ENCODE measurements at places on chromosomes 7 and 10.
A peak's percentile ranks its signal among the peaks of the same experiment; 100 is the strongest.

GRCh38 chr10:11881477-11882417 is 58.6 kb downstream of the PROSER2 start:
- no peak for DNase-seq

- no peak for DNase-seq
Measured at GRCh38 chr7:128219636-128220035, 21.4 kb upstream of the LEP start.

GRCh38 chr7:29156907-29157452 is 10.6 kb upstream of the CPVL start:
- peak; percentile 21 for DNase-seq

DNA sequence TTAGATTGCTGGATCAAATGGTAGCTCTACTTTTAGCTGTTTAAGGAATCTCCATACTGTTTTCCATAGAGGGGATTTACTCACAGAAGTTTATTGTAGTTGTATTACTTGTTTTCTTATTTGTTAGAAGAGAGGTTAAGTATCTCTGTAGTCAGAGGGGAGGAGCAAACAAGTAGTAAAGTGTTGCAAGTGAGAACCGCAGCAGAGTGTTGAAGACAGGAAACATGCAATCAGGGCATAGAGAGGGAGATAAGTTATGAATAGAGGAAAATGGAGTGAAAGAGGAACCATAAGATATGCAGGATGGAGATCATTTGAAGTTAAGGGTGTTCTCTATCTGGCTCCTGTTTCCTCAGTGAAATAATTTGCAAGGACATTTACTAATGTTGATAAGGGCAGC is 331.4 kb upstream of the TMEM229A start:
- DNase-seq = no peak

GRCh38 chr7:68840991-68841390 is 757.3 kb upstream of the AUTS2 start:
- DNase-seq = no peak

GRCh38 chr7:56062382-56062781 is 1.7 kb upstream of the SUMF2 start:
- DNase-seq = no peak

DNA sequence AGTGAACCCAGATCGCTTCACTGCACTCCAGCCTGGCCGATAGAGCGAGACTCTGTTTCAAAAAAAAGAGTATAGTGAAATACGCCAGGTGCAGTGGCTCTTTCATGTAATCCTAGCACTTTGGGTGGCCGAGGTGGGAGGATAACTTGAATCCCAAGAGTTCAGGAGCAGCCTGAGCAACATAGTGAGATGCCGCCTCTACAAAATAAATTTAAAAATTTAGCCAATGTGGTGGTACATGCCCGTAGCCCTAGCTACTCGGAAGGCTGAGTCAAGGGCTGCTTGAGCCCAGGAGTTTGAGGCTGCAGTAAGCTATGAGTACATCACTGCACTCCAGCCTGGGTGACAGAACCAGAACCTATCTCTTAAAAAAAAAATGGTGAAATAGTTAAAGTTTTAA is 27.9 kb downstream of the TMEM60 start:
- no peak for DNase-seq

DNA sequence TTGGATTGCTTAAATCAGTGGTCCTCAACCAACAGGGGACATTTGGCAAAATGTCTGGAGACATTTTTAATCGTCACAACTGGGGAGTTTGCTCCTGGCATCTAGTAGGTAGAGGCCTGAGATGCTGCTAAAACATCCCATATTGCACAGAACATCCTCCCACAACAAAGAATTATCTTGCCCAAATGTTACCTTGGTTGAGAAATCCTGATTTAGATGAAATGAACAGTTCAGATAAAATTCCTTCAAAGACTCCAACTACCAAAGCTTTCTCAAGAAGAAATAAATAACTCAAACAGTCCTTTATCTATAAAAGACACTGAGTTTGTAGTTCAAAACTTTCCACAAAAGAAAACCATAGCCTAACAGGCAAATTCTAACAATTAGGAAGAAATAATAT is 160.9 kb downstream of the SNX13 start:
- no peak for DNase-seq

DNA sequence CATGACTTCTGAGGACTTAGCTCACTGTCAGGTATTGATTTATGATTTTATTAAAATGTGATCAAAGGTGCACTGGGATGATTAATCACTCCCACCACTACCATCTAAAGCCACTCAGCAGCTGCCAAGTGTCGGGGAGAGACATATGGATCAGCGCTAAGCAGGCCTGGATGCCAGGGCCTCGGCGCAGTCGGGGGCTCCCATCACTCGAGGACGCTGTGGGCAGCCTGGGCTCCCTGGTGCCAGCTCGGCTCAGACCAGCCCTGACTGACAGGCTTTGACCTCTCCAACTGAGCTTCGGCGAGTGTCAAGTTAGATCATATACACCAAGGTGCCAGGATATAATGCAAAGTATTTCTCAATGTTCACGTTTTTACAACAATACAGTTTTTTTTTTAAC is 267.7 kb downstream of the ACTR3B start:
- no peak for DNase-seq

Data from activated CD8-positive, alpha-beta T cell treated with anti-CD3 and anti-CD28 coated beads, Interleukin-2, amount 10 ng/mL, durations not matched to agents 7 days and 5 days (primary cell).